ENCODE measurements at places on chromosomes 5 and 9.

GRCh38 chr9:88966894-88967676, 24.2 kb upstream of the S1PR3 start:
- no peak for DNase-seq

DNA sequence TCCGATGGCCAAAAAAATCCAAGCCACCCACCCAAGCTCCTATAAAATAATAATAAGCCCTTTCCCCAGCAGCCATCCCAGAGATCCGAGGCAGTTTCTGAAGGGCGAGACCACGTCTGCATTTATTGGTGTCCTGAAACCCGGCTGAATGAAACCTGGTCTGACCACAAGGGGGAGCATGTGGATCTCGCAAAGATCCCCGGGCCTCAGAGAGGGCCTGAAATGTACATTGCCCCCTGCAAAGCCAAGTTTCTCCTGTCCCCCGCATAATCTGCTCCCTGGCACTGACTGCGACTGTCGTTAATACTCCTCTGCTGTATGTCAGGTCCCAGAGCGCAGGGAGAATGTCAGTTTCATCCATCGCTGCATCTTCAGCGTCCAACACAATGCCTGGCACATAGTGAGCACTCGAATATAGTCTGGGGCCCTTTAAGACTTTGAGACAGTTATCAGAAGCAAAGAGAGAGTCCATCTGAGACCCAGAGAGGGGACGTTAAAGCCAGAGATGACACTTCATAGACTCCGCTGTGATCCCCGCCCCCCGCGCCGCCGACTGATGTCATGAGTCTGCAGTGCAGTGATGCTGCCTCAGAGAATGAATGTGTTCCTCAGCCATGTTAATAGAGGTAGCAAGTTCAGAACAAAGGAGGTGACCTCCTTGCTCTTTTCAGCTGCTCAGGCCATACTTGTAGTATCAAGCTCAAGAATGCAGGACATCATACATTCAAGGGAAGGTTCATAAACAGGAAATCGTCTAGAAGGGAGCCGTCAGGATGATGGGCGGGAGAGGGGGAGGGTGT, 74.5 kb upstream of the BARHL1 start:
- DNase-seq, result peak; percentile 63

- no peak for DNase-seq
These were observed 108.7 kb upstream of the SHB start for GRCh38 chr9:38177680-38178079.

DNA sequence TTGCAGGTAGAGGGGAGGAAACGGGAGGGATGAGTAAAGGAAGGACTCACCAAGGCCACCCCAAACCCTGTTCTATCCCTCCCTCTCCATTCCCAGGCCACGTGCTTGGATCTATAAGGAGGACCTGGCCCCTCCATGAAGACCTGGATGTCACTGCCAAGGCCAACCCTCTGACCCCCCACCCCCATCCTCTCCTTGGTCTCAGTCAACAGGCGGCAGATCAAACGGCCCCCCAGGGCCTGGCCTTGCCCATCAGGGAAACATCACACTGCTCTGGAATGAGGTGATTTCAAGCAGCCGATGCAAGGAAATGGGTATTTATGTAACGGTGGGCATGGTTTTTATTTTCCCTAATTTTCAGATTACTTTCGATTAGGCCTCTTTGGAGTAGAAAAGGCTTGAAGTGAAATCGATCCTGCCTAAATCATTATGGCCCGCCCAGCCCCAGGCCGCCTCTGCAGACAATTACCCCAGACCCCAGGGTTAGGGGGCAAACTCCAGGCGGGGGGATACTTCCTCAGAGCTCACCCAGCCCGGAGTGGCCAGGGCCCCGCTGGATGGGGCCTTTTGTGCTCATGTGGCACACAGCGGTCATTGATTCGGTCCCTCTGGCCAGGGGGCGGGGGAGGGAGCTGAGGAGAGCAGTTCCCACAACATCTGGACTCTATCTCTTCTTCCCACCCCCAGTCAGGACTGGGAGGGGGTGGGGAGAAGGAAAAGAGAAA, 125.3 kb downstream of the PHF2 start:
- no peak for DNase-seq

Measured in NCI-H1092 treated with DMSO at 0.1 percent for 48 hours (cell line).